ENCODE measurements at places on chromosomes 1 and 21.

DNA sequence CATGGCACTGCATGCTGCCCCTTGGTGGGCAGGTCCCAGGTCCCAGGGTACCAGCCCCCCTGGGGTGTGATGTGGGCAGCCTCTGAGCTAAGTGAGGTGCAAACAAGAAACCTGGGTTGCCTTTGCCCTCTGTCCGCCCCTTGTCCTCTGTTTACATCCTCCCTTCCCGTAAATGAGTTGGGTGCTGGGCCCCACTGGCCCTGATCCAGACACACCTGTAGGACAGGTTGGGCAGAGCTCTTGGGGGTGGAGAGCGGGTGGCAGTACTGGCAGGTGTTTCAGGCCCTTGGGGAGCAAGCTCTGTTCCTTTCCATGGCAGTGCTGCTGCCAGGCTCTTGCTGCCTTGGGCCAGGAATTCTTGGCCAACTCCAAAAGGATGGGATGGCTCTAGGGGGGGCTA lies 35.8 kb downstream of the ELF3 start:
- DNase-seq = no peak

GRCh38 chr1:66283622-66284041 lies 250.3 kb upstream of the SGIP1 start:
- no peak for DNase-seq

- no peak for DNase-seq
These were observed 28.2 kb upstream of the LGALS8 start for GRCh38 chr1:236495467-236496112.

DNA sequence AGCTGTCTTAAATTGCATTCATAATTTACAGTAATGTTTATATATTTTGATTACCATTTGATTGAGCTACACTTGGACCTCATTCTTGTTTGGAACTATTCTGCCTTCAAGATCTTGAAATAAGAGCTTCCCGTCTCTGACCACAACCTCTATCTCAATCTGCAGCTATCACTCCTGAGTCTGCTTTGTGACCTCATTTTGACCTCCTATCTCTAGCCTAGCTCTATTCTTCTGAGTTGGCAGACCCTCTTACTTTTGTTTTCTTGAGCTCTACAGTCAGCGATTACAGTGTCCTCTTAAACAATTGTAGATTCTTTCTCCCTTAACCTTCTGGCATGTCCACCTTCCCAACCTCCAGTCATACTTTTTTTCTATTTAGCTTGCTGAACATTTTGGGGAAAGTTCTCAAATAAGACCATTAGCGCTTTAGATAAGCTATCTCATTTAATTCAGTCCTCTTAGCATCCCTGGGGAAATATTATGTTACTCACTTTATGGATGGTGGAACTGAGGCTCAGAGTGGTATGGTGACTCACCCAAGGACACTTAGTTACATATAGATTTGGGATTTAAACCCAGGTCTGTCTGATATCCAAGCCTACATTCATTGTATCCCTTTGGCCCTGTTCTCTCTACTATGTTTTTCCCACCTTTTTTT lies 19.1 kb downstream of the RPAP2 start:
- no peak for DNase-seq

- DNase-seq = no peak
These were observed 416.7 kb downstream of the LRRIQ3 start for GRCh38 chr1:73781251-73781650.

GRCh38 chr1:30765556-30766434 lies 8.2 kb upstream of the LAPTM5 start:
- DNase-seq = no peak

DNA sequence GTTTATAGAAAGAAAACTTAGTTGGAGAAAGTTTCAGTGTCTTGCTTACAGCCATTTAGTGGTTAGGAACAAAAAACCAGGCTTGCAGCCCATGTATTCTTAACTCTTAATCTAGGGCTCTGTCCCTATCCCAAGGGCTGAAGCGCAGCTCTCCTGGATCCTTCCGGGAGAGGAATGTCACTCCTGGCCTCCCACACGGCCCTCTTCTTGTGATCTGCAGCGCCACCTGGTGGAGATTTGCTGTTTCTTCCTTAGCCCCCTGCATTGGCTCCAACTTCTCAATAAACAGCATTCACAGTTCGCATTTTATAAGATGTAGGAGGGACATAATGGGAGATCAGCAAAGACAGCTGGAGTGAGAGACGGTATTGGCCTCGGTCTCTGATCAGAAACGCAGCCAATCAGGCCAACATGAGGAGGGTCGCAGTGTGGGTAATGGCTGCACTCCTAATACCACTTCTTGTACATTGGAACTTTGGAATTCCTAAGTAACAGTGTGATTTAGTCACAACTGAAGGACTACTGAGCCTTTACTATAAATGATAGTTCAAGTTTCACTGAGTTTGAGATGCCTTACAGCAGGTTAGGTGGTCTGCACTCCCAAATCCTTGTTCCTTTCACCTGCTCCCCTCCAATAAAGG lies 283.4 kb downstream of the ASTN1 start:
- peak; percentile 45 for DNase-seq

DNA sequence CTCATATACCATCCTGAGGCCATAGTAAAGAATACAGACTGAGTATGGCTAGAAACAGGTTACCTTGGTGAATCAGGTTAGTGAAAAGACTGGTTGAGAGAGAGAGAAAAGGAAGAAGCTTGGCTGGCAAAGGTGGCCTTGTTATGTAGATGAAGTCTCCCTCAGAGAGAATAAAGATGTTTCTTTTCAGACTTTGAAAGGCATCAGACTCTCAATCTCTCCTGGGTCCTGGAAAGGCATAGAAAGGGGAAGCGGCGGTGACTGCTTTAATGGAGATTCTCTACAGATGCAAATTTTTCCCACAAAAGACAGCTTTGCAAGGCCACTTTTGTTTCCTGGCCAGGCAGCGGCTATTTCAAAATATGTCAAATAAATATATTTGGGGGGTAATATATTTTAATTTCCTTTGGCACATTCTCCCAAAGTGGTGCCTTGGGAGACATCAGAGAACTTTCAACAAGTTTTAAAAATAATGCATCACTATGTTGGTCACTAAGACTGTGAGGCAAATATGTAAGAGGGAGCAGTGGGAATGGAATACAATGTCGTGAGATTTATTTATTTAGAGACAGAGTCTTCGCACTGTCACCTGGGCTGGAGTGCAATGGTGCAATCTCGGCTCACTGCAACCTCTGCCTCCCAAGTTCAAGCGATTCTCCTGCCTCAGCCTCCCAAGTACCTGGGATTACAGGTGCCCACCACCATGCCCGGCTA lies 46.1 kb downstream of the NPHS2 start:
- no peak for DNase-seq

- DNase-seq = no peak
These were observed 48.6 kb upstream of the GPR52 start for GRCh38 chr1:174399211-174399610.

- DNase-seq = no peak
These were observed 8.6 kb downstream of the CC2D1B start for GRCh38 chr1:52357397-52357796.

- DNase-seq = no peak
These were observed 29.1 kb downstream of the SMYD2 start for GRCh38 chr1:214310010-214310409.

DNA sequence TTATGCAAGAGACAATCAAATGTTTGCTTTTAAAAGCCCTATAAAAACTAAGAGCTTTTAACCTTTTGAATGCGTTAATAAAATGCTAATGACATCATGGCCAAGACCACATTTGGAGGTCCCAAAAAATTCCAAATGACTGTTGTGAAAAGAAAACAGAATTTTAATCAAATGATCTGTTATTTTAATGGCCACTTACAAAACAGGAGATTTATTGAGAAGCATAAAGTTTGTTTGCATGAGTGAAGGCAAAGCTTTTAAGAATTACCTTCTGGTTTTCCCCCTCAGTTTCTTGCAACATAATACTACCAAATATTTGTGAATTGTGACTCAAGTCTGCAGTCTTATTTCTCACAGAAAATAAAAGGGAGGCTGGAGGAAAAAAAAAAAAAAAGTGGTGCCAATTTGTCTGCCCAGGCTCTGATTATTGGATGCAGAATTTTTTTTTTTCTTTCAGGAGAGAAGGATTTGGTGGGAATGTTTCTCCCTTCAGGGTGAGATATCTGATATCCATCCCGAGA lies 60.7 kb downstream of the GORAB start:
- no peak for DNase-seq

DNA sequence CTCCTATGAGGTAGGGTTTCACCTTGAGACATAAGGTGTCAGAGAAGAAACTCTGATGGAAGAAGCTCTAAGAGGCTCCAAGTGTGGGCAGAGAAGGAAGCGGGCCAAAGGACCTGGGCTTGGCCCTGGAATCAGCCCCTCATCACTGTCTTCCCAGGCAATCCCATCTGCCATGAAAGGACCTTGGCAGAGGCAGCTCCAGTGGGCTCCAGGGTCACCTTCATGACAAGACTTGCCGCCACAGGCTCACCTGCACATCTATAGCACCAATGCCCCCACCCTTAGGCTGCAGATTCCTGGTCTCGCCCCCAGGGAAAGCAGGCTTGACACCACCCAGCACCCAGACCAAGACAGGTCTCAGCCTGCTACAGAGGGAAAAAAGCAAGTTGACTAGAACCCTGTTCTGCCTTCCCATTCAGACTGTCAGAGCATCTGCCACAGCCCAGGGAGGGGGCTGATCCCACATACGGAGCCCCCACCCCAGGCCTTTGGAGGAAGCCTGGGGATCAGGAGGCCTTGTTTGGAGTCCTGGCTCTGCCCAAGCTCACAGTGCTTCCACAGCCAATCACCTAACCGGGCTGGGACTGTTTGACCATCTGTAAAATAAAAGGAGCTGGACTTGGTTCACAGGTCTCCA lies 490 bp upstream of the FAM110D start:
- DNase-seq = no peak

DNA sequence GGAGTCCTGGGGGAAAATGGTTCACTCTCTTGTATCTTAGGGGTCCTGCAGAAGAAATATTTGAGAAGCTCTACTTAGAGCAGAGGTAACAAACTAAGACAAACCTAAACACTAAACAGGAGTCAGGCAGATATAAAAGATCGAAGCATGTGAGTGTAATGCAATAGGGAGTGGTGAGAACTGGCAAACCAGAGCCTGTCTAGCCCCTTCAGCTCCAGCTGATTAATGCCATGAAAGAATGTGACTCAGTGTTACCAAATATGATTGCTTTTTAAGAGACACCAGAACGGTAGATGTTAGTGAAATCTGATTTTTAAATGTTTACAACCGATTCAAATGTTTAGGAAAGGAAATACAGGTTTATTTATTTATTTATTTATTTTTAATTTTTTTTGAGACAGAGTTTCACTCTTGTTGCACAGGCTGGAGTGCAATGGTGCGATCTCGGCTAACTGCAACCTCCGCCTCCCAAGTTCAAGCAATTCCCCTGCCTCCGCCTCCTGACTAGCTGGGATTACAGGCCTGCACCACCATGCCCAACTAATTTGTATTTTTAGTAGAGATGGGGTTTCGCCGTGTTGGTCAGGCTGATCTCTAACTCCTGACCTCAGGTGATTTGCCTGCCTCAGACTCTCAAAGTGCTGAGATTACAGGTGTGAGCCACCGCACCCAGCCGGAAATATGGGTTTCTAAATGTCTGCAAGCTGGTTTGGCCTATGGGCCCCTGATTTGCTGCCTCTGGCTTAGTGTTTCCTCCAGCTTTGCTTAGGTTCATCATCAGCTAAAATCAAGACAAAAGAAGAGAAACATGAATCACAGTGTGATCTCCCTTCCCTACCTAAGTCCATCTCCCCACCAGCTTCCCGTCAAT lies 12.2 kb downstream of the TXNIP start:
- DNase-seq = no peak

- DNase-seq = no peak
These were observed 68.6 kb downstream of the ZC3H11B start for GRCh38 chr1:219544163-219544846.

DNA sequence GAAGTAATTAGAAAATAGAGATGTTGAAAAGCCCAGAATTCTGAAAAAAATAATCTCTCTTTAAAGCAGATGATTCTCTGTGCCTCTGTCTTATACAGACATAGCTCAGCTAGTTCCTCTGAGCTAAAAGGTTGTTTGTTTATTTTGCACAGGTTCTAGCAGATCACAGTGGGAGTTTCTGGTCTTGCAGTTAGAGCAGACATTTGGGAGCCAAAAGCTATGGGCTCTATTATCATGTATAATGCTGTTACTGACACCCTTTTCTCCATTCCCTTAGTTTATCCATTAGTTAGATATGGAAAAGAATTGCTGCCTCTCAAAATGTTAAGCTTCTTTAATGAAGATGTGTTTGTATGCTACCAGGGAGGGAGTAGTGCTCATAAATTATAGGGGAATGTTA lies 20.5 kb upstream of the CD55 start:
- DNase-seq = no peak

DNA sequence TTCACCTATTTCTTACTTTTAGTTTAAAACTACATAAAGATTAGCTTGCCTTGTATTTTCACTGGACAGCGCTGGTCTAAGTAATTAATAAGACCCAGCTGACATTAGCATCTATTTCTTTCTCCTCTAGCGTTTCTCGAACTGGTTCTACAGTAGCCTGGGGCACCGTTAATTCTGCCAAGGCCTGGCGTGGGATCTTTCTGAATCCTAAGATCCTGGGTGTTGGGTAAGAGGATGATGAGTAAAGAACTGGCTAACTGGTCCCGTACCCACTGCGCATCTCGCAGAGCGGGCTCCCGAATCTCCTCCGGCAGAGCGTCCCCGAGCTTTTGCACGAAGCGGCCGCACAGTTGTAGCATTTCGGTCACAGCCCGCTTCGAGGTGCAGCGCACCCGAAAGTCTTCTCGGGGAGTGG lies 309 bp downstream of the NSL1 start:
- no peak for DNase-seq

- no peak for DNase-seq
These were observed 27.3 kb upstream of the EPHA2 start for GRCh38 chr1:16183179-16183578.

DNA sequence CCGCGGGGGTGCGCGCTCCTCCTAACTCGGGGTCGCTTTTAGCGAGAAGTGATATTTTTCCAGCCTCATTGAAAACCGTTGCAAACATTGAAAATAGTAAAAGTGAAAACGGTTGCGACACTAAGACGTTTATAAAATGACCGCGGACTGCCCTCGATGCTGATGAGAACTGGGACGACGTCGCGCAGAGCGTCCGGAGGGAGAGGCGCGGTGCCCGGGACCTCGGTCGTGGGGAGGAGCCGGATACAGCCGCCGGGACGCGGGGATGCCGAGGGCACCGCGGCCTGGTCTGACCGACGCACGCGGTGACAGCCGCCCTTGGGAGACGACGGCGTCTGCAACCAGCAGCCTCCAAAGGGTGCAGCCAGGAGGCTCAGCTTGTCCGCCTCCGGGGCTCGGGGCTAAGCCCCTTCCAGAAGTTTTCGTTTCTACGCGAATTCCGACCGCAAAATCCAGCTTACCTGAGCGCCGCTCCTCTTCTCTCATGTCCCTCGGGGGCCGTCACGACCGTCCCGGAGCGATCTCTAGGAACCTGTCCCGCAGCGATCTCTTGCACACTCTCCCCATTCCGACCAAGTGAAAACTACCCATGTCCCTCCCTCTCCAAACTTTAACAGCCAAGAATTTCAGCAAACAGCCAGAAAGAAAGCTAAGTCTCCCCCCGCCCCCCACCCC lies 144.4 kb upstream of the ETS2 start:
- DNase-seq = no peak

- DNase-seq = no peak
These were observed 4.6 kb upstream of the VSIG8 start for GRCh38 chr1:159866905-159867663.

- DNase-seq = no peak
These were observed 79.1 kb downstream of the TPR start for GRCh38 chr1:186295980-186296379.

Measured in AG04450 (cell line).